Stomach (tissue), 19 donors: ENCODE measurements at places on chromosomes 5 and 9.

GRCh38 chr5:118592229-118593002, 395.9 kb downstream of the DTWD2 start:
- DNase-seq: no peak

GRCh38 chr9:106723926-106724325, 139.0 kb upstream of the ZNF462 start:
- no peak for DNase-seq

DNA sequence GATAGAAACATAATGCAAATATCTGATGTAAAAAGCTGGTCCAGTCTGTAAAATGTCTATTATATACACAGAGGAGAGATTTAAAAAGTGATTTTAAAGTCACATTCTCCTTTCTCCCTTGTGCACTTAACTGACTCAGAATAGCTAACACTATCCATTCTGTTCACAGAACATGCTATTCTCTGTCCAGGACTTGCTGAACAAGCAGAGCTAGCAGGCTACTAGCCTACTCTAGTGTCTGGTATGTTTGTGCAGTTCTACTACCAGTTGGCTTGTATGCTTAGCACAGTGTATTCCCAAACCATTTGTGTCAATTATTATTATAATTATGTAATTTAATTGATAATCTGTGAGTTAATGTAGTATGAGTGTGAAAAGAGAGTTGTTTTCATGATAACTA, 161.7 kb upstream of the NUDT12 start:
- DNase-seq: no peak

GRCh38 chr9:37953775-37954437, 50.0 kb upstream of the SLC25A51 start:
- DNase-seq: no peak

- DNase-seq: no peak
Measured at GRCh38 chr5:26749829-26750228, 288.6 kb downstream of the CDH9 start.

DNA sequence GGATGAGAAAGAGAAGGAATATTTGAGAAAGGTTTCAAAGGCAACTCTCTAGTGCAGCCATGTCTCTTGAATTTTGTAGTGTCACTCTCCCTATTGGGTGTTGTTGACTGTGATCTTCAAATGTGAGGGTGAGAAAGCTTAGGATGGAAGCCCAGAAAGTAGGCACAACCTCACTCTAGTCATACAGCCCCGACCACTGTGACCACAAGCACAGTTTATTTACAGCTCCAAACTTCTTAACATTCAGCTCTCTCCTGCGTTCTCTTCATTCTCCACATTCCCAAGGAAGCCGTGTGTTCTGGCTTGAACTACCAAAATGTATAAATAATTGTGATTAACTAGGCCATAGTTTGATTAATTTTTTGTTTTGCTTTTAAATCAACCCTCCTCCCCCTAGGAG, 542.9 kb downstream of the LRRC70 start:
- no peak for DNase-seq

DNA sequence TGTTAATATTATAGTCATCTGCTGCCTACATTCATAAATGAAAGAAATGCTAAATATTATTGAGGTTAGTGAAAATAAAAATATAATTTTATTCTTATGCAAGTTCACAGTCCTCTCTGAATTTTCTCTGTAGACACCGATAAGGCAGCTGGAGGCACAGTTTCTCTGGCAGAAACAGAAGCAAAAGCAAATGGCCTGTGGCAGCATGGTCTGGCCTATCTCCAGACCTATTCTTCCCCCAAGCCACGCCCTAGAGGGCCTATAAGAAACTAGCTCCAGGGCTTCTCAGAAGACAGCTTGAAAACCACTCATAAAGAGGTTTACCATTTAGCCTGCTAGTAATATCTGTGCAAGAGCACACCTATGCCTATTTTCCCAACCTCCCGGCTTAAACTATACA, 28.4 kb downstream of the MRPS27 start:
- DNase-seq: no peak

DNA sequence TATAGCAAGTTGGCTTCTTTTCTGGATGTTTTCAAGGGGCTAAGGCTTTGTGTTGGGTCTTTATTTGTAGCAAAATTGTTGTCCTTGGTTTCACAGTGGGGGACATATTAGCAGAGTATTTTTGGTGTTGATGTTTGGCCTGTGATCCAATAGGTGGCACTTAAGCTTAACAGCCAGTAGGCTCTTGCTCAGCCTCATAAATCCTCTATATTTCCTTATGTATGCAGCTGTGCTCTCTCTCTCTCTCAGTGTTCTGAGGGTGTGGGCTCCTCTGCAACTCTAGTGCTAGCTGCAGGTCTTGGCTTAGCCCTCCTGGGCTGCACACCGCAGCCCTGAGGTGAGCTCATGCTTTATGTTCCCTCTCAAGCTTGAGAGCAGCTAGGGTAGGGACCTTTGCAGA, 195.0 kb upstream of the GHR start:
- no peak for DNase-seq

DNA sequence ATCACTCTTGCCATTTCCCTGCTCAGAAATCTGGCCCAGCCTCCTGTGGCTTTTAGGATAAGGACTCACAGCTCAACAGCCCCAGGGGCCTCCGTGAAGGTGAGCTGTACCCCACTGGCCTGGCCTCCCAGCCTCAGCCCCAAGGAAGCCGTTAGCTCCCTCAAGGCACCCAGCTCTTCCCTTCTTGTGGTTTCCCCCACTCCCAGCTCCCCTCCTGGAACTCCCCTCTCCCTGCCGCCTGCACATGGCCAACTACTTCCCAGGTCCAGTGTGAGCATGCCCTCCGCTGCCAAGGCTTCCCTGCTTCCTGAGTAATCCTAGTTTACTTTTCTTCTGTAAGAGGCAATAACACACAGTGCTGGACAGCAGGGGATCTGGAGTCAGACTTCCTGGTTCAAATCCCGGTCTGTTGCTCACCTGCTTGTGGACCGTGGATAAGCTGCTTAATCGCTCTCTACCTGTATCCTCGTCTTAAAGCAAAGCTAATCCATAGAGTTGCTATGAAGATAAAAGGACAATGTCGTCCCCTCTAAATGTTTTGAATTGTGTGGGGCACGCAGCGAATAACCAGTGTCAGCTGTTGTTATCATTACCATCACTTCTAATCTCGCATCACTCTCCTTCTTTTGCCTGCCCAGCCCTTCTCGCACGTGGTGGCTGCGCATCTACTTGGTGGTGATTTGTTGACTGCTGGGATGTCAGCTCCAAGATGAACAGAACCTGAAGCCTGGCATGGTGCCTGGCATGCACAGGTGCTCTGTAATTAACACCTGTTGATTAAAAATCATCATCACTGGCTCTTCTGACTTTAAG, 86.6 kb downstream of the C5orf15 start:
- no peak for DNase-seq

DNA sequence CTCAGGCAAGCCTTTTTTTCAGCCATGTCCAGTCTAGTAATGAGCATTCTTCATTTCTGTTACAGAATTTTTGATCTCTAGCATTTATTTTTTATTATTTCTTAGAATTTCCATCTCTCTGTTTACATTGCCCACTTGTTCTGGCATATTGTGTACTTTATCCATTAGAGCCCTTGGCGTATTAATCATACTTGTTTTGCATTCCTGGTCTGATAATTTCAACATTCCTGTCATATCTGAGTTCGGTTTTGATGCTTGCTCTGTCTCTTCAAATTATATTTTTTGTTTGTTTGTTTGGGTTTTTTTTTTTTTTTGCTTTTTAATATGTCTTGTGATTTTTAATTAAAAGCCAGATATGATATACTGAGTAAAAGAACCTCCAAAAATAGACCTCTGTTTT, 23.0 kb upstream of the JAK2 start:
- DNase-seq: no peak

DNA sequence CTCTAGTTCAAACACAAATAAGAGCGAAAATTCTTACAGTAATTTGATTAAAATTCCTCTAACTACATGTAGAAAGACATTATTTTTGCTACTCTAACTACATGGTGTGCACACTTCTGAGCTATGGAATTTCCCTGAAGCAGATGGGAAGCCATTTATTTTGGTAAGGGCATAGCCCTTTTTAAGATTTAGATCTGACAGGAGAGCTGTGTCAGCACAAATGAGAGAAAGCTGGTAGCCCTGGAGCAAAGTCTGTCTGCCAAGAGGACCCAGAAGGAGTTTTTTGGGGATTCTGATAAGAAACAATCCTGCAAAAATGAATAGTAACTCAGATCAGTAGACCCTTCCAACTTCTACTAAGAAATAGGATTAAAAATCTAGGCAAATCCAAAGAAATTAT, 595.9 kb upstream of the MEF2C start:
- no peak for DNase-seq

DNA sequence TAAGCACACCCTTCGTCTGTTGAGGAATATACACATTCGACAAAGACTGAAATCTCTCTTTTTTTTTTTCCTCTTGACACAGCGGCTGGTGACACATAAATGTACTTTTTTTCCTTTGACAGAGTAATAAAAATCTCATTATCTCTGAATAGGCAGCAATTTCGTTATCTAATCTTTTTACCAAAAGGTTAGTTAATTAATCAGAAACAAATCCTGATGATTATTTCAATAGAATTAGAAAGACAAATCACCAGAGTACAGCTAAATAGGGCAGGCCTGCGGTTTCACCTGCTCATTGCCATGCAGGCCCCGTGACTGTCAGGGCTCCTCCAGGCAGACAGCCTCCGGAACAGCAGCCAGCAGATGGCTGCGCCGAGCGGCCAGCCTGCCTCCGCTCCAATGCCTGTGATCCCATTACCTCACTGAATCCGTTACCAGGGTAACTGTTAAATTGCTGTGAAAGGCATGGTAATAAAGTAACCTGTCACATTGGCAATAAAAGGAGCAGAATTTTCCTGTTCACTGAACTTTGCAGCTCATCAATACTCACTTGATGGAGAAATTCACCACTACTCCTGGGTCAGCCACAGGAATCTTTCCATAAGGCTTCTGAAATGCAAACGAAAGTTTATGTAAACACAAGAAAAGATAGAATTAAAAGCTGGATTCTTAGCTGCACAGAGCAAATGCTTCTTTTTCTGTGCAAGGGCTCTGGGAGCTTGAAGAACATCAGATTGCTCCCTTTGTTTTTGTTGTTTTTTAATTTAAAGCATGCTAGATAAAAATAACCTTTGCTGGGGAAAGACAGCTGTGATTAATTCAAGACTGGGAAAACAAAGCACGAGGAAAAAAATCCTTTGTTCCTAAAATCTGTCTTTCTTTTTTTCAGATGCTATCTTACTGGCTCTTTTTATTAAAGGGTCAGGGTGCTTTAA, 666.4 kb upstream of the ZNF608 start:
- DNase-seq: peak; percentile 94

GRCh38 chr5:172421020-172421419, 33.3 kb downstream of the SH3PXD2B start:
- DNase-seq: no peak

DNA sequence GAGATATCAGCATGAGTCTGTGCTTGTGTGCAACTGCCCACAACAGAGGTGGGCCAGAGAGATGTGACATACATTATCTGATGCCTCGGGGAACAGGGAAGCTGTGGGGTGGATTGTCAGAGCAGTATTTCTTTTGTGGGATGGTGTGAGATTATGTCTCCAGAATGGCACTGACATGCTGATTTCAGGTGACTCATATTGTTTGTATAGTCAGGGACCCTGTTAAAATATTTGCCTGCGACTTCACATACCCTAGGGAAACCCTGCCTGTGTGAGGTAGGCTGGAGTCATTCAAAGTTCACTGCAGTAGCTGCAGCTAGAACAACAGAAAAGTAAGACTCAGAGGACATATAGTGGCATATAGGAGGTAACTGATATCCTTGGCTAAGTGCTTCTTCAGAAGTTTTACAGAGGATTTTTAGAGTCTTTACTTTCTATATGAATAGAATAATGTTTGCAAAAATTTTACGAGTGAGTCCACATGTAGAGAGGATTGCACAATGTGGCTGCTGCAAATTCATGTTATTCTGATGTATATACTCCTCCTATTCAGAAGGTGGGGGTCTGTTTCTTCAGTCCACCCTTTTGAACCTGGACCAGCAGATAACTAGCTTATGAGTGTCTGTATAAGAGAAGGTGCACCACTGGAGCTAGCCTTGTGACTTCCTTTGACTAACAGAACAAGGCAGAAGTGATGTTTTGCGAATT, 89.3 kb downstream of the MACIR start:
- no peak for DNase-seq

GRCh38 chr5:87912419-87912818, 356.2 kb downstream of the TMEM161B start:
- no peak for DNase-seq

DNA sequence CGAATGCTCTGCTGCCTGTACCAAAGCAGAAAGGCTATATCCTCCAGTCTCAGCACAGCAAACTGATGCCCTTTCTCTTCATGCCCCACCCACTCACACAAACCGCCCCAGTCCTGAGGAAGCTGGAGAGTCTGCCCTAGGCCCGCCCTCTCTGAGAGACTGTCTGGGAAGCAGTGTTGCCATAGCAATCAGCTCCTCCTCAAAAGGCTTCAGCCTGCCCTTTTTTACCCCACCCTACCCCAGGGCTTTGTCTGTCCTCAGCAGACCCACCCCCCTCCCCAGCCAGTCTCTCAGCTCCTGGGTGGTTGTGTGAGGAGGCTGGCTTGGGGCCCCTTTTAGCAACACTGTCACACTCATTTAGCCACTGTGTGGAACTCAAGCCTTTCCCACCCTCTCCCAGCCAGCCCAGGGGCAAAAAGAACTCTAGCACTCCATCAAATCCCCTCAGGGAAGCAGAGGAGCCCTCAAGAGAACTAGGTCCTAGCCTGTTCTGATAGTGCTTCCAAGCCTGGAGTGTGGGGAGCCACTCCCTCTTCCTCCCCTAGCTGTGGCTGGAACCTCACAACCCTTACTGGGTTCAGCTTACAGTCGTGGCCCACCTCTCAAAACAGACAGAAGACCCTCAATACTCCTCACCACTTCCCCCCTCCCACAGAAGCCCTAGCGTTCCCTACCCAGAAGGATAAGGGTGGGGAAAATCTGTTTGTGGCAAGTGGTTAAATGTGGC, 1.4 kb downstream of the ATOSB start:
- DNase-seq: peak; percentile 64

- DNase-seq: no peak
Measured at GRCh38 chr9:69427286-69427685, 102.3 kb downstream of the ENTREP1 start.

DNA sequence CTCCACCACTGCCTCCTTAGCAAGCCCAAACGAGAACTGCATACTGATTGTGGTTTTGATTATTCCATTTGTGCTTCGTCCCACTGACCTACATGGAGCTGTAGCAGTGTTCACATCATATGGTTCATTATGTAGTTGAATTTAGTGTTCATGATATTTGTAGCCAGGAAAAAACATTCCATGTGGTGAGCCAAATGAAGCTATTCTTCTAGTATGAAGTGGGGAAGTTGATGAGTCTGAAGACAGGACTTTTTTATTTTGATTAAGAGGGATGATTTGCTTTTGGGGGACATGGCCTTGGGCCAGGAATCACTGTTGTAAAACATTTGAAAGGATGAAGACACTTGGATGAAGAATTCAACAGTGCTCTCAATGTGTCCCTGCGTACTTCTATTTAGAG, 192.9 kb upstream of the SLC27A6 start:
- no peak for DNase-seq
